ENCODE measurements at places on chromosomes 5 and 9.

DNA sequence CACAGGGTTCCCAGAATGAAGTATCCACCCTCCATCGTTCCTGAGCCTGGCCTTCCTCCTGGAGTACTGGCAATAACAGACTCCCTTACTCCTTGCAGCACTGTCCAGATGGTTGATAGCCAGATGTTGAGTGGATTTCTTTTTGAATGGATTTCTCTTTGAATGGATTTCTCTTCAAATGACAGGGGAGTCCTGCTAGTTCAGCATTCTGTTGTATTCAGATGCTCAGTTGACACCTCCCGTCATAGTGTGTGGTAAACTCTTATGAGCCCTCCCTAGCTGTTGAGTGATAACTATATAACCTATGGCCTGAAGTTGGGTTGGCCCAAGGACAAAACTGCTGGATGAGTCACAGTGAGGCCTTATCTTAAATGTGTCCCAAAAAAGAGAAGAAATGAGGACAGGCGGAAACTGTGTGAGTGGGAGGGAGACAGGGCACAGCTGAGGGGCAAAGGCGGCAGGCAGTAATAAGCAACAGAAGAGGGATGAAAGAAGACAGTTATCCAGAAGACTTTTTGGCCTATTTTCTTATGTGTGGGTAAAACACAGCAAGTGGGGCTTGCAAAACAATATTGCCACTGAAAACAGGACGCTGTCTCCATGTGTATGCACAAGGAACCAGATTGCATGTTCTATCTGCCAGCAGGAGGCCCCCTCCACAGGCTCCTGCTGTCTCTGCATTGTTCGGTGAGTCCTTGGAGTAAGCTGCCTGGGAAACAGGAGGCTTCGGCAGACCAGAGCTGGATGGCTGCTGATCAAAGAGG lies 209.5 kb upstream of the S1PR3 start:
- peak; percentile 47 for DNase-seq

- no peak for DNase-seq
These were observed 94.8 kb downstream of the SV2C start for GRCh38 chr5:76177978-76178377.

GRCh38 chr9:110371411-110372007 lies 33.8 kb upstream of the TXNDC8 start:
- DNase-seq: no peak

DNA sequence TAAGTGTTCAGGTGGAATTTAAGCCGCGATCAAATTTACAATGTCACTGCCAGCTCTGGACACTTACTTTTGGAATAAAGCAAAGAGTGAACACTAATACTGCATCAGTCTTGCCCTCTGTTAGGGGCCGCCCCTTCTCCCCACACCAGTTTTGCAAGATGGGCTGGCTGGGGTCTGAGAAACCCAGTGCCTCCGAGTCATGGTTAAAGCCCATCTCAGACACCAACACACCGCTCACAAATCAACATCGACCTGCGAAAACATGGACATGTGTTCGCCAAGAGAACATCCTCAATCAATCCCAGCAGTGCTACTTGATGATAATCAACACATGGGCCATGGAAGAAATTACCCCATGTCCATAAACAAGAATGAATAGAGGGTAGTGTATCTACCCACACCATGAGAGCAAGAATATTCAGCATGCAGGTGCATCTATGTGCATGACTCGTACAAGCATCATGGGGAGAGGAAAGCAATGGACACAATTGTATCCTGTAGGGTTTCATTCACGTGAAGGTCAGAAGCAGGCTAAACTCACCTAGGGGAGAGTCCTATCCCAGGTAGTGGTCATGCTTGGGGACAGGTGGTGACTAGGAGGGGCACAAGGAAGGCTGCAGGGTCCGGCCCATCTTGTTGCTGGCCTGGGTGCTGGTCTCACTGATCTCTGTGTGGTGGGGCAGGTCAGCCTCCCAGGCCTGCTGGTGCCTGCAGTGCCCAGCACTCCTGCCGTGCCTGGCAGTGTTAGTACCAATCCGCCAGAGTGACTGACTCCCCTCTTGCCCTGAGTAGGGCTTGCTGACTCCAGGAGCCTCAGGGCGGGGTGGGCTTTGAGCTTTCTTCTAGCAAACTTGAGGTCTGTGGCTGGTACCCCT lies 5.0 kb downstream of the S1PR3 start:
- no peak for DNase-seq

- no peak for DNase-seq
These were observed 58.4 kb upstream of the TRIM32 start for GRCh38 chr9:116628716-116629115.

DNA sequence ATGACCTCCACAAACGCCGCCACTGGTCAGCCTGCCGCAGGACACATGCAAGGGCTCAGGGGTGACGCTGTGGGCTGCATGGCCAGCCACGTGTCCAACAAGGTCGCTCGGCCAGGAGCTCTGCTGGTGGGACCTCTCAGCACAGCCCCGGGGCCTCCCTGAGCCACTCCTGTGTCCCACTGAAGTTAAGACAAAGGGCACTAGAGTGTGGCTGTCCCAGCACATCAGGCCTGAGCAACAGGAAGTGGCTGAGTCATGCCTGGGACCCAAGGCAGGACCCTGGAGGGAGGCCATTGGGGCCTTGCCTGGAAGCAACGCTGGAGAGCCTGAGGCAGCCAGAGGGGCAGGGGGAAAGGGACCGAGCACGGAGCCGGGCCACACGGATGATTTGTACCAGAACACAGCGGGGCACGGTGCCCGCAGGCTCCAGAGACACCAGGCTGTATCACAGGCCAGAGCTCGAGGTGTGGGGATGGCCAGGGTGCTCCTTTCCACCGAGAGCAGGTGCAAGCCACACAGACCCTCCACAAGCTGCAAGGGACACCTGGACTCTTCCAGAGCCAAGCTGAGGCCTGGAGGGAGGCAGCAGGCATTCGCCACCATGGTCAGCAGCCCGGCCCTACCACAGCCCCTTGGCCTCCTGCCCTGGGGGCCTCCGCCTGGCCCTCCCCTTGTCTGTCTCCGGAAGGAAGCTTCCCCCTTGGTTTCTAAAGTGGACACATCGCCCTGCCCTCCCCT lies 6.5 kb upstream of the TMEM210 start:
- DNase-seq: no peak

DNA sequence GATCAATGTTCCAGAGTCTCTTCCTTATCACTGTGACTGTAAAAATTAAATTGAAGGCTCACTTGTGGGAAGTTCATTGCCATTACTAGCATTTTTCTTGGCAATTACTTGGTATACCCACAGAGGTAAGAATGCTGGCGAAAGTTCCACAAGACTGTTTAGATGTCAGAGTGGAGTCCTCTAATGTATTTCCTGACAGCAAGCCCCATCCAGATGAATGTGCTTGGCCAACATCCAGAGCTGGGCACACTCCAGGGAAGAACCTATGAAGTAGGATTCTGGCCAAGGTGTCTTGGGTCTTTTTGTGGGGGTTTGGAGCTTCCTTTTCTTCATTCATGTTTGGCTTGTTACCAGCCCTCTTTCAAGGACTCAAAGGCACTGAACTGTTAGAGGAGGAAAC lies 473.6 kb downstream of the DMAC1 start:
- no peak for DNase-seq

DNA sequence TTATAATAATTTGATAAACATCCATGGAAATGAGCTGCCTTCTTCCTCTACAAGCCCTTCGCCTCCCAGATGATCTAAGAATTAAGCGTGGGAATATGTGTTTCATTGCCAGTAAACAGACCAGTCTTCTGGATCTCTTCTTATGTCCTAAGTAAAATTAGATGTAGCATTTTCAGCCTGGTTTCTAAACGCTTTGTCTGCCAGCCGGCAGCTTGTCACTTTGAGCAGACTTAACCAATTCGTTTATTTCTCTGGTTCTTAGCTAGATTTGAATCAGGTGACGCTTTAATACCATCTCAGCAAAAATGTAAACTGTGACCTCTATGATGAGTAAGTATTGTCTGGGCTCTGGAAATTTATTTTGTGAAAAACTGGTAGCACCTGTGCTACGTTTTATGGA lies 380.6 kb upstream of the NUDT12 start:
- no peak for DNase-seq
